ENCODE measurements at places on chromosomes 5 and 9.
A peak's percentile ranks its signal among the peaks of the same experiment; 100 is the strongest.

- no peak for DNase-seq
These were observed 32.5 kb downstream of the RAB14 start for GRCh38 chr9:121169094-121169601.

DNA sequence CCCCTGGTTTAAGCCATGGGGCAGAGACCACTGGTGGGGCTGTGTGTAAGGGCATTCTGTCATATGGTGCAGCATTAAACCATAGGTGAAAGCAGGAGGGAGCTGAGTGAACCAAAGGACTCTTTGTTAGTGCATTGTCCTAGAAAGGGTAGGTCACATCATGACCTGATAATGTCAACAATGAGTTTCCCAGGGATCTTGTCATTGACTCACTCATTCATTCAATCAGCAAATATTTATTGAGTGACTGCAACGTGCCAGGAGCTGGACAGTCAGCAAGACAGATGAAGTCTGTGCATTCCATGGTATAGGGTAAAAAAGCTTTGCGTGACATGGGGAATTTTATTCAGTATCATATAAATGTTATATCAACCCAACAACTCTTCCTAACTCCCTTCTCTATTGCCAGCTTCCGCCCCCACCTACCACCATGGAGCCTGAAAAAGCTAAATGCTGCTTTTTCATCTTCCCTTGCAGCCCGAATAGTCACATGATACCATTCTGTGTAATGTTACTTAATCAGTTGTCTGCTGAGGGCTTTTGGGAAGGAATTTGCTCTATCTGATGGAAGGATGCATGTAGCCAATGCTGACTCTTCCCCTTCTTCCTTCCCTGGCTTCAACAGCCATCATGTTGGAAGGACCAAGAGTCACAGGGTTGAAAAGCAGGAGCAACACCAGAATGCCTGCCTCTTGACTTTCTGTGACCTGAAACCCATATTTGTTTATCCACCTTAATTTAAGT is 11.5 kb upstream of the OTULINL start:
- no peak for DNase-seq

DNA sequence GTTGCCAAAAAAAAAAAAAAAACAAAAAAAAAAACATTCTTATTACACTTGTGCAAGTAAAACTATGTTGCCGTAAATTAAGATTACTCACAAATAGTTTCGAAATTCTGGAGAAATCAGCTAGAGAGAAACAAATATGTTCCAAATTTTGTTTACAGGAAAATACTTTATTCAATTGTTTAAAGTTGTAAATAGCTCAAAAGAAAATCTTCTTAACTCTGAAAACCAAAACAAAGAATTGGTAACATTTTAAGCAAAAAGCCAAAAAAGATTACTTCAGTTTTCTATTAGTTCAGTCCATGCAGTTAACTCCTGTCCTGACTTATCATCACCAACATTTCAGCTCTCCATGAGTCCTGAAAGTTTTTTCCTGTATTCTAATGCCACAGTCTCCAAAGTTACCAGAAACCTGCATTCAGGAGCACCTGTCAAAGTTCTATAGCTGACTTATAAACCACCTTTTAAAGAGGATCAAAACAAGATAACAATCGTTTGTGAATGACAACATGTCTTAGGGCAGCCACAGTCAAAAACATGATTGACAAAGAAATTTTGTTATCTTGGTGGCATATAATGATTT is 194.1 kb downstream of the RANBP17 start:
- no peak for DNase-seq

DNA sequence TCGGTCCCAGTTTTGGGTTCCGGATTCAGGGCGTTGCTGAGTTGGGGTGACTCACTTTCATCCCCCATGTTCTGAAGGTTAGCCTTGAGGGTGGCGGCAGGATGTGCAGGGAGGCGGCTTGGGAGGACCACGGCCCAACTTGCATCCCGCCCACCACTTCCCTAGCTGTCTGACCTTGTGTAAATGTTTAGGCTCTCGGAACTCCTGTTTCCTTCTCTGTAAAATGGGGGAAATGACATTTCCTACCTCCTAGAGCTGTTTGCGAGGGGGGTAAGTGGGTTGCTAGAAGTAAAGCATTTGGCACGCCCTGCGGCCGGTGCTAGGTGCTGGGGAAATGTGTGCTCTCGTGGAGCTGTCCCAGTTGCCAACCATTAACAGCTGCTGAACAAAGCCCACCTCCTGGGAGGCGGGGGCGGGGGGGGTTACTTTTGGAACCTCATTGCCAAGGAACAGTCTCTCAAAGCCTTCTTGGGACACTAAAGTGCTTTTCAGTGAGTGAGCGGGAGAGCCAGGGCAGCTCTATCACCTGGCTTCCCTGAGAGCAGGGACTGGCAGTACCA is 27.5 kb downstream of the PTGES2 start:
- peak; percentile 65 for DNase-seq

DNA sequence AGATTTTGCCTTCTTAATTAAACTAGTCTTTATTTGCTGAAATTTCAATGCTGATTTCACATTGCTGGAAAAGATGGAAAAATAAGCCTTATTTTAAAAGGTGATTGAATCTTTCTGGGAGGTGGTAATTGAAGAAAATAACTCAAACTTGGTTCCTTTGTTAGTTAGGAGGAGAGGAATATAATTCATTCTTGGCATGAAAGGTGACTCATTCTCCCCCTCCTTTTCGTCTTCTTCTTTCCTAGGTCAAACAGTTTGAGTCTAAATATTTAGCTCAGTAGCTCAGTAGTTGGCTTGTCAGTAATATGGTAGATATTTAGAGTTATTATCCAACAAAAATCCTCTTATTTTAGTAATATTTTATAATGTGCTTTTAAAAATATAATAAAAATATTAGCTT is 353.9 kb upstream of the MEF2C start:
- no peak for DNase-seq

DNA sequence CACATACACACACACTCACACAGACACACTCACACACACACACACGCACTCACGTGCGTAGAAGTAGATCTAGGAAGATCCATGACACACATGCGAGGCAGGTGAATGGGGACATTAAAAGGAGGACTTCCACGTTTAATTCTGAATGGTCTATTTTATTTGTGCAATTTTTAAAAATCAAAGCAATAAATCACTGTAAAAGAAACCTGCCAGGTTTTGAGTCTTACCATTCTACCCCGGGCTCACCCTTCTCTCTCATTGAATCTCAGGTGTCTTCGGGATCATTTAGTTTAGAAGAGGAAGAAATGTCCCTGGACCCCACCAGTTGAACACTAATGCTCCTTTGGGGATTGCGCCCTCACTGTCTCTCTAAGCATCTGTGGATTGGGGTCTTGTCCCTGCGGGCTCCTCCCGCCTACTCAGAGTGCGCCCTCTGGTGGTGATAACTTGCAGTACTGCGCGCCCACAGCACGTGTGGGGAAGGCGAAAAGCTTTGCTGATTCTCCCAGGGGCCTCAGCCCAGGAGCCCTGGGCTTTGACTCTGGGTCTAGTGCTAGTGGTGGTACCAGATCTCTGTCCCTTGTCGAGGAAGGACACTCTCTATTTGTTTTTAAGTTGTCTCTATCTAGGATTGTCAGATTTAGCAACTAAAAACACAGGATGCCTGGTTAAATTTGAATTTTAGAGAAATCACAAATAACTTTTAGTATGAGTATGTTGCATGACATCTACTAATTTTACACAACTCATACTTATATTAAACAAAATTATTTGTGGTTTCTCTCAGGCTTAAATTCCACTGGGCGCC is 34.8 kb downstream of the BOD1 start:
- DNase-seq = no peak

GRCh38 chr9:95058795-95059386 is 258.6 kb downstream of the FANCC start:
- DNase-seq = no peak

DNA sequence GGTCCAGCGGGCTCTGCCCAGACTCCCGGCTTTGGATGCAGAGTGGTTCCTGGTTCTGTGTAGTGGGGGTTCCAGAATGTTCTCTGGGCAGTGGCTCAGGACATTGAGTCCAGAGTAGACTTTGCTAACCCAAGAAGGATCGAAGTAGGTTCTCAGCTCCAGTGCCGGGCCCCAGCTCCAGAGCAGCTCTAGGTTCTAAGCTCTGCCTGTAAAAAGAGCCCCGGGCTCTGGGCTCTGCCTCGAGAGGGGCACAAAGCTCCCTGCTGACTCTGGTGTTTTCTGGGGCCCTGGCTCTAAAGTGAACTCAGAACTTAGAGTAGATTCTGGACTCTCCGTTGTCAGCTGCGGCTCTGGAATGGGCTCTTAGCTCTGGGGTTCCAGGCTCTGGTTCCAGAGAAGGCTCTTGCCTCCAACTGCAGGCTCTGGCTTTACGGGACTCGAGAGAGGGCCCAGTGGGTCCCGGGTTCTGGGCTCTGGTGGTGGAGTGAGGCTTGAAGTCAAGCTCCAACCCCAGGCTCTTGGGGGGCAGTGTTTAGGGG is 414 bp downstream of the WDR38 start:
- no peak for DNase-seq

DNA sequence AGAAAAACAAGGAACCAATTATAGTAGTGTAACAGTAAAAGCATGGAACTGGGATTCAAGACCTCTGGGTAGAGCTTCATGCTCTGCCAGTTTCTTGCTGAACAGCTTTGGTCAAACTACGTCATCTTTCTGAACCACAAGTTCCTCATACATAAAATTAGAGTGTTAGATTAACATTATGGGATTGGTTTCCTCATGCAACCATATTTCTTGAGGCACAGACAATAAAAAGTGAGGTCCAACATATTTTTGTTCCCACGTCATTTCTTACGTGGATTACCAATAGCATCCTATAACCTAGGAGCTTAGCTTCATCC is 354.8 kb downstream of the TMEM232 start:
- no peak for DNase-seq

DNA sequence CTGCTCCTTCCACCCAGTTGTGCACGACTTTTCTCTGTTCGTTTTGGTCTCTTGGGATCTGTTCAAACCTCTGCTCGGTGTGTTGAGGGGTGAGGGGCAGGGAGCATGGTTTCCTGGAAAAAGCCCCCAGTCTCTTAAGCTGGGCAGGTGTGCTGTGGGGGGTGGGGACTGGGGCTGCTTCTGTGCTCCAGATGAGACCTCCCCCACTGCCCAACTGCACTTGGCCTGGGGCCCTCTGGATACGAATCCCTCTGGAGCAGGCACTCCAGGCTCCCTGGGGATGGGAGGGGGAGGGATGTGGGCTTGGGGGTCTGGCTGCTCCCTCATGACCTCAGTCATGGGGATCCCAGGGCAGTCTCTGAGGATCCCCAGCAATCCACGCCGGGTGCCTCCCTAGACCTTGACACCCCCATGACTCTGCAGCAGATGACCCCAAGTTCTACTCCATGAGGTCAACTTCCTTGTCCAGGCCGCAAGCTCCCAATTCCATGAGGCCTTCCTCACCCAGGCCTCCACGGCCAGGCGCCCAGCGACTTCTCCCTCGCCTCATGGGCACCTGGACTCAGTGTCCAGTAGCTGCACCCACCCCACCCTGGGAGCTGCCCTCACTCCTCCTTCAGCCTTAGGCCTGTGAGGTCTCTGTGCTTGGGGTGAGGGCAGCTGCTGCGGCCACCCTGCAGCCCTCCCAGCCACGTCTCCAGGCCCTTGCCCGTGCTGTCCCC is 5.9 kb upstream of the AHRR start:
- no peak for DNase-seq

DNA sequence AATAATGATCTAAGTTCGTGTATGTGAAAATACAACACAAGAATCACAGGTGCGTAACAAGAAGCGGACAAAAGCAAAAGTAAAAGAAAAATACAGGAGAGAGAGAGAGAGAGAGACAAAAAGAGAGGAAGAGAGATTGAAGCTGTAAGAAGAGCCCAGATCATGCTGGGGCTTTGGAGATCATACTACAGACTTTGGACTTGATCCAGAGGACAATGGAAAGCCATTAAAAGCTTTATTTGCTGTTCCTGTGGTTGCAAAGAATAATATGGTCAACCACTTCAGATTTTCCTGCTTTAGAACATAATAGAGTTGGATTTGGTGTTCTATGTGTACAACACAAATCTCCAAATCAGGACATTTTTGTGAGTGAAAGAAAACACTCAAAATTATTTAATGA is 561.4 kb downstream of the CAAP1 start:
- DNase-seq = no peak

- no peak for DNase-seq
These were observed 23.7 kb upstream of the FAM120A start for GRCh38 chr9:93427655-93428379.

DNA sequence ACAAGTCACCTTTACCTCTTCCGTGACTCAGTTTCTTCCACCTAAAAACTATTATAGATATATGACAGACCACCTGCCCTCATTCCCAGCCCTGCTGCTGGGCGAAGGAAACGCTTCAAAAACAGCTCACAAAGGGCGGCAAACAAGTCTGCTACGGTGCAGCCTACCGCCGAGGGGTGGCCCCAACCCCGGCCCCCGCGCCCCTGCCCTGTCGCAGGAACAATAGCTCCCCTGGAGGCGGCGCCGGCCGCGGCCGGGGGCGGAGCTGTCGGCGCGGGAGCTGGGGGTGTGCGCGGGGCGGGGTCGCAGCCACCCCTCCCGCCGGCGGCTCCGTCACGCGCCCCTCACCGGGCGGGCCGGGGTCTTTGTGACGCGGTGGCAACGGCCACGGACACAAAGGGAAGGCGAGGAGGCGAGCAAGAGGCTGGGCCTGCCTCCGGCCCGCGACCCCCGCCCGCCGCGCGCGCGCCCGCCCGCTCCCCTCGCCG is at the start of gene TMEFF1:
Gene TMEFF1 (plus strand): TSS at position 362 of the 488 bp plus-strand sequence. CDS start 396 bp downstream, outside the sequence.
- no peak for DNase-seq

DNA sequence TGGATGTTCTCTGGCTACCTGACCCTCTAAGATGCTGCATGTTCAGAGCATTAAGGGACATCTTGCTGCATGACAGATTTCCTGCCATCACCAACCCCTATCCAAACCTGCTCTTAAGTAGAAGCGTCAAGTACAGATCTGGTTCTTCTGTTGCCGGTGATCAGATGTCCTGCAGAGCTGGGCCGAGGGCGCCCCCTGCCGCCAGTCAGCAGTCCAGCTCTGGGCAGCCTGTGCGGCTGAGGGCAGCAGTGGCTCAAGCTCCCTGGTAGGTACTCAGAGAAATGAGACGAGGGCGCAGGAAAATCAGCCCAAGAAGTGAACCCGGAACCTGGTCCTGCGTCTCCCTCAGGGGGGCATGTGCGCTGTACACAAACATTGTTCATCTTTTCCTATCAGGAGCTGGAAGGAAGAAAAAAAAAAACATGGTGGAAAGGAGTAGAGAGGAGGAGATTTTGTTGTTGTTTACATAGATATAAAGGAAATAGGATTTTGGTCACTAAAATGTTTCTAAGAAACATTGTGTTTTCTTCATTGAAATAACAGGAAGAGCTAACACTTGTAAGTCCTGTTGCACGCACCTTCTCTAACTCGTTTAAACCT is 95.8 kb downstream of the CFAP90 start:
- peak; percentile 33 for DNase-seq

GRCh38 chr9:98908897-98909634 is 34.6 kb upstream of the COL15A1 start:
- no peak for DNase-seq

DNA sequence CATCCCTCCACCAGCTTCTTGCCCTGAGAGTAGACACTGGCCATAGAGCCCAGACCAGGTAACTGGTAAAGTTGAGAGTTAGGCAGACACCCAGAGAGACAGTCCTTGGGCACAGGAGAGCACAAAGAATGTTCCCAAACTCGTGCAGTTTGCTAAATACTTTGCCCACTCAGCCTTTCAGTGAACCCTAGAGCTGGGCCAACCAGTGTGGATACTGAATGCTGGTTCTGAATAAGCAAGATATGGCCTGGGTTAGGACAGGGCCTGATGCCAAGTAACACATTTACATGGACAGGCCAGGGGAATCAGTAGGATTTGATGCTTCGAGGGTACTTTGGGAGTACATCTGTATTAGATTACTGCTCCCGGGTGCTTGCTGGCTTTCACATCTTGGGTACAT is 185.4 kb downstream of the SH3GL2 start:
- no peak for DNase-seq

GRCh38 chr9:94821098-94821887 is 94.8 kb downstream of the AOPEP start:
- DNase-seq = no peak

GRCh38 chr9:70567511-70567910 is 153.1 kb upstream of the KLF9 start:
- no peak for DNase-seq

All from heart right ventricle (tissue), 16 donors.